ENCODE measurements at places on chromosomes 6 and 20.

- no peak for DNase-seq
Observed at GRCh38 chr6:91392951-91393350, 806.1 kb upstream of the MAP3K7 start.

DNA sequence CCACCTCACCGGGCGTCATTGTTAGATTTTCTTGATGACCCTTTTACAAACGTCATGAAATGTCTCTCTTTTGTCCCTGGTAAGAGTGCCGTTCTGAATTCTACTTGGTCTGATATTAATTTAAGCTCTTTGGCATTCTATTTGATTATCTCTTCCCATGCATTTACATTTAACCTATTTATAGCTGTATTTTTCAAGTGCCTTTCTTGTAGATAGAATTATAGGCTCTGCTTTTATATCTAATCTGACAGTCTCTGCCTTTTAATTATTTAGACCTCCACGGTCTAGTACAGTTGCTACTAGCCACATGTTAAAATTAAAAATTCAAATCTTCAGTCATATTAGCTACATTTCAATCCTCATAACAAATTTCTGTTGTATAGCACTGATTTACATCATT lies 12.6 kb downstream of the RAB22A start:
- DNase-seq: no peak

DNA sequence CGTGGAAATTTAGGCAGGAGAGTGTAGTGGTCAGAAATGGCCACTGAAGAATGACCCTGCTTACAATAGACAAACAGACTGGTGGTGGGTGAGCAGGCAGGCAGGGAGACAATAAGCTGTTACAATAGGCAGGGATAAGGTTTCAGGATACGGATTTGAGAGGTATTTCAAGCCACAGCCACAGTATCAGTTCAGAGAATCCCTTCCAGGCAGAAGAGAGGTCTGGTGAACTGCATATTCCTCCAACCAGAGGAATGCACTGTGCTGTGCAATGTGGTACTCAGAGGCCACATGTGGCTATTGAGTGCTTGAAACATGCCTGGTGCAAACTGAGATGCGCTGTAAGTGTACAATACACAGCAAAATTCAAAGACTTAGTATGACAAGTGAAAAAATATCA lies 20.6 kb downstream of the RMND1 start:
- no peak for DNase-seq

GRCh38 chr6:8481727-8482126 lies 46.4 kb upstream of the SLC35B3 start:
- DNase-seq: peak; percentile 8

- DNase-seq: no peak
Observed at GRCh38 chr6:125154118-125154760, 666 bp downstream of the TPD52L1 start.

DNA sequence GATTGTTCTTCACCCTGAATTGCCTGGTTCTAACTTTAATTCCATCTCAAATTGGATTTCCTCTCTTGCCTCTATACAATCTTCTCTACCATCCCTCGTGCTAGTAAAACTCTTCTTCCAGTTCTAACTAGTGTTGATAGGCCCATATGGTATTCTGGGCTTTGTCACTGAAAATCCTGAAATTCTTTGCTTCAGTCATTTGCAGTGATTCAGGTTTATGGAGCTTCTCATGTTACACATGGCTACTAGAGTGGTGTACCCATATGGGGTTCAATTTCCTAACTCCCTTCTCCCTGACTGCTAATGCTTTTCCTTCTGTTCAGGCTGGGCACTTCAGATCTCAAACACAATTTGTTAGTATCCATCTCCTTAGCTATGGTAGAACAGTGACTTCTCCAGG lies 956.6 kb downstream of the KIF16B start:
- DNase-seq: no peak

DNA sequence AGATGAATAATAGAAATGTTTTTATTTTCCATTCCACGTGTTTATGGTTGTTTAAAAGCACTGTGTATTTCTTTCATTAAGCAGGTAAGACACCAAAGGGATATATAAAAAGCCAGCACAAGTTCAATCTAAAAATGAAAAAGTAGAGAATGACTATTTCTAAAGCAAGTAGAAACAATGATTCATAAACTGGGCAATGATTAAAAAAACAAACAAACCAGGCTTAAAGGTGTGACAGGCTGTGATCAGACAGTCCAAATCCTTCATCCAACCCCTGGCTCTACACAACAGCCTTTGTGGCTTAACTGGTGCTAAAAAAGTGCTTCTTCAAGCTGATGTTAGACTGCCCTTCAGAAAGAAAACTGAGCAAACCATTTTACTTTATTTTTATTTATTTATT lies 45.7 kb upstream of the TSHZ2 start:
- no peak for DNase-seq

DNA sequence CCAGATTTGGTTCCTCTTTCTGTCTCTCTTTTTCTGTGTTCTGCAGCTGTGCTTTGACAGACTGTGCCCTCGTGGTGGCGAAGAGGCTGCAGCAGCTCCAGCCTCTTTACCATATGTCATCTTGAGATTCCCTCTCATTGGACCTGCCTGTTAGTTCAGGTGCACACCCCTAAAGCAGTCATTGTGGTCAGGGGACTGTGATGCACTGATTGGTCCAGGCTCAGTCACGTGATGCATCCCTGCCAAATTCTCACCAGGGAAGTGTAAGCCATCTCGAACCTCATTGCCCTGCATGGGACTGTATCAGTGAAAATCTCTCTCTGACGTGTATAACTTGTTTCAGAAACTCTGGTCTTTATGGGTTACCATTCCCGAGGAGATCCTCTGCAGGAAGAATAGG lies 160.3 kb downstream of the EYA2 start:
- DNase-seq: no peak

DNA sequence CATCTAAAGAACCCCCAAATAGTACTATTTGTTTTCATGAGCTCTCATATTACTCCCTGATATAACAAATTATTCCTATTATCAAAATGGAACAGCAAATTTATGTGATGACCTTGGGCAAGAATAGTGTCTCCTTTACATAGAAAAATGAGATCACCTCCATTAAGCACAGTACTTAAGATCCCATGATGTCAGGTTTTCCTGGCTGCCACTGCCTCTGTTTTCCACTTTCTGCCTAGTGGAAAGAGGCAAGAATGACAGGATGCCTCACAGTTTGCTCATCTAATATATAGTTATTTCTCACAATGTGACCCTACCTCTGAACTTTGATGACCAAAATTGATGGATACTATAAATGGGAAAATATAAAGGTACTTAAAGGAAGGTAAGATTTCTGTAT lies 260.1 kb upstream of the SGK1 start:
- no peak for DNase-seq

GRCh38 chr6:34671367-34671766 lies 25.2 kb downstream of the ILRUN start:
- no peak for DNase-seq
